A549 (cell line): ENCODE measurements at places on chromosomes 11 and 22.

DNA sequence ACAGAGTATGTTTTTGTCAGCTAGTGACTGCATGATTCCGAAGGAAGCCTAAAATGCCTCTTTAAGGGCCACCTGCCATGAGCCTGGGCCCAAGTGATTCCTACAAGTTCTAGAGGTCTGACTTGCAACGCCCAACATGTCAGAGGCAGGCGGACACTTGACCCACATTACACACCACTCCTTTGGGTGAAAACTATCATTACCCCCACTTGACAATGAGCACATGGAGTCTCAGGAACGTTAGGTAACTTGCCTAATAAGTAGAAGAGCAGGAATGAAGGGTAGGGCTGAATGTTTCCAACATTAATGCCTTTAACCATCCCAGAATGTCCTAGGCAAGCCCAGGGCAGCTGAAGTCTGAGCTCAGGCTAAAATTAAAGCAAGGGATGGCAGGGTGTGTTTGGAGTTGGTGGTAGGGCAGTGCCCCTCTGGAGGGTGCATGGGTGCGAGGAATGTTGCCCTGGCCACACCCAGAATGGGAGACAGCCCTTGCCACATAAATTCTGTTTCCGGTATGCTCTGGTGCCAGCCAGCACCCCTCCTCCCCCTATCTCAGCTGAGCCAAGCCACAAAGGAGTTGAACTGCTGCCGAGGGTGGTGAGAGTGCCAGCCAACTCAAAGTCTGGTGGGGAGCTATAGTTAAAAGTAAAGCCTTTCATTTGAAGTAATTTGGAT is 2.5 kb downstream of the PLAAT2 start:
- DNase-seq, result no peak

DNA sequence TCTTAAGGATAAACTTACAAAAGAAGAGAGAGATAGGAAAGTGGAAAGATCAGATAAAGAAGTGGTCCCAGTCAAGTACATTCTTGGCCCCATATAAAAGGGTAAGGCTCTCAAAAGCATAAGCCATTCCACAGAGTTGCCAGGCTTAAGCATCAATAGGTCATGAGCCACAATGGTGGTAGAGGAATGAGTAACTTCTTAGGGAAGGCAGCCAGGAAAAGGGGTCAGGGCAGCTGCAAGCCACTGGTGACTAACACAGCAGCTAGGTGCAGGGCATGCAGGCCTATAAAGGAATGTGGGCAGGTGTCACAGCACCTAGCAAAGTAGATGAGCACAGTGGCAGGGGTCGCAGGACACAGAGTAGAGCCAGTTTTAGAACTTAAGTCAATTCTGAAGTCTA is 302.6 kb upstream of the FAT3 start:
- DNase-seq, result no peak

DNA sequence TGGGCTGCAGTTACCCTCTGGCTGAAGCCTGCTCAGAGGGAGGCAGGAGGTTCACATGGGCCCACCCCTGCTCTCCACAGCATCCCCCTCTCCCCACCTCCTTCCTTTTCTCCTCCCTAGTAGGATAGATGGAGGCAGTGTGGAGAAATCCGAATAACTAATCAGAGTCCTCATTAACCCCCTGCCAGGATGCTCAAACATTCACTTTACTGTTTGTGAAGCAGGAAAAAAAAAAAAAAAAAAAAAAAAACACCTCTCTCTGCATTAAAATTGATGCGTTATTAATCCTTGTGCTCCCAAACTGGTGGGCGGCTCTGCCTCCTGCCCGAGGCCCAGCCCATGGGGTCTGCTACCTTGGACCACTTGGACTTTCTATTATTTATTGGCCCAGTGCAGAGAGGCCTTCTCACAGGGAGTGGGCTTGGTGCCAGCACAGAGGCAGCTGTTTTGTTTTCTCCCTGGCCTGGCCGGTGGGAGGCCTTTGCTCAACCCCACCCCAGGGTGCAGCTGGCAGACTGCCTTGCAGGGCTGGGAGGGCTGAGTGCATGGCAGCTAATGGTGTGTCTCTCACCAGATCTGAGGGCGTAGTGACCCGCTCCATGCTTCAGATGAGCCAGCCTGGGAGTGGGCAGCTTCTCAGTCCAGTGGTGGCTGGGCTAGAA is 150.7 kb downstream of the PKNOX2 start:
- DNase-seq, result no peak

DNA sequence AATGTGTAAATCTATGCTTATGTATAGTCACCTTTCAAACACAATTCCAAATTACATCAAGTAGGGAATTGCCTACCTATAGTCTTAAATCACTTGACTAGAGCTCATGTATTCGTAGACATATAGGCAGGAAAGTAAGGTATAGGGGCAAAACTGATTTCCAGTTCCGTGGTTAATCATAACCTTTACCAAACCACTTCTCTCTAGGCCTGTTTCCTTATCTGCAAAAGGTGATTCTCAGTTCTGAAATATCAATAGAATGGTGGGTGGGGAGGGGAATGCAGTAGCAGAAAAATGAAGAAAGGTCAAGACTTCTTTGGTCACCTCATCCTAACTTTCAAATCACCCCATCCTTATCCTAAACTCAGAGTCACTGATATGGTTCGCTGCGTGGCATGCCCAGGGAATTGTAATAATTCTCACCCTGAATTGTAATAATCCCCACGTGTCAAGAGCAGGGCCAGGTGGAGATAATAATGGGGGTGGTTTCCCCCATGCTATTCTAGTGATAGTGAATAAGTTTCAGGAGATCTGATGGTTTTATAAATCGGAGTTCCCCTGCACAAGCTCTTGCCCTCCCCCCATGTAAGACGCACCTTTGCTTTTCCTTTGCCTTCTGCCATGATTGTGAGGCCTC is 1.9 kb upstream of the ANO5 start:
- DNase-seq, result no peak

- no peak for DNase-seq
These were observed 107.2 kb upstream of the PLET1 start for GRCh38 chr11:112367895-112368294.

DNA sequence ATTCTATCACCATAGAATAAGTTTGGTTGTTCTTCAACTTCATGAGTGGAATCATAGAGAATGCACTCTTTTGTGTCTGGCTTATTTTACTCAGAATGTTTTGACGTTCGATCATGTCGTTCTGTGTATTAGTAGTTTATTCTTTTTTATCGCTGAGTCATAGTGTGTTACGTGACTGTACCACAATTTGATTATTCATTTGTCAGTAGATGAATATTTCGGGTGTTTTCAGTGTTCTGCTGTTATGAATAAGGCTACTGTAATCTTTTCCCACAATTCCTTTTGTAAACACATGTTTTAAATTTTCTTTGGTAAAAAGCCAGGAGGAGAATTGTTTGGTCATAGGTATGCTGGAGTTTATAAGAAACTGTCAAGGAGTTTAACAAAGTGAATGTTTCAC is 279.9 kb upstream of the B3GAT1 start:
- DNase-seq, result no peak

DNA sequence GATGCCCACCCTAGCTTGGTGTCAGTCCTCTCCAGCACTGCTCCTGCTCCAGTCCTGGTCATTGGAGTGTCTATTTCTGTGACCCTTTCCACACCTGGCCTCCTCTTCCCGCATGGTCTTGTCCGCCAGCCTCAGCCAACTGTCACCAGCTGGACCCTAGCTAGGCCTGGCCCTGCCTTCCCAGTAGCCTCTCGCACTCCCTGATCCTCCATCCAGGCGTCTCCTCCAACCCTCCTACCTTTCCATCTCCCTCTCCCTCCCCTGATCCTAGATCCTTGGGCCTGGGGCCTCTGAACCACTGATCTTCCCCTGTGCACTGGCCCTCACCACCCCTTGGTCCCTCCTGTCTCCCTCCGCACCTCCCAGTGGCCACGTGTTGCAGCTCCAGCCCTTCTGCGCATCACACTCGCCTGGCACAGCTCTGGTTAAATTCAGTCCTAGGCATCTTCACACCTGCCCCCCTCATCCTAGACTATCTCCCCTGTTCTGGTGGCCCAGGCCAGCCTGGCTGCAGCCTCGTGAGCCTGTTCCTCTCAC is 9.9 kb downstream of the SYNGR1 start:
- no peak for DNase-seq

GRCh38 chr22:40265783-40266182 is 80.5 kb upstream of the ADSL start:
- DNase-seq, result no peak

- DNase-seq, result no peak
These were observed 72.0 kb upstream of the API5 start for GRCh38 chr11:43239791-43240190.

GRCh38 chr11:5690216-5690615 is 626 bp downstream of the TRIM22 start:
- DNase-seq, result no peak

DNA sequence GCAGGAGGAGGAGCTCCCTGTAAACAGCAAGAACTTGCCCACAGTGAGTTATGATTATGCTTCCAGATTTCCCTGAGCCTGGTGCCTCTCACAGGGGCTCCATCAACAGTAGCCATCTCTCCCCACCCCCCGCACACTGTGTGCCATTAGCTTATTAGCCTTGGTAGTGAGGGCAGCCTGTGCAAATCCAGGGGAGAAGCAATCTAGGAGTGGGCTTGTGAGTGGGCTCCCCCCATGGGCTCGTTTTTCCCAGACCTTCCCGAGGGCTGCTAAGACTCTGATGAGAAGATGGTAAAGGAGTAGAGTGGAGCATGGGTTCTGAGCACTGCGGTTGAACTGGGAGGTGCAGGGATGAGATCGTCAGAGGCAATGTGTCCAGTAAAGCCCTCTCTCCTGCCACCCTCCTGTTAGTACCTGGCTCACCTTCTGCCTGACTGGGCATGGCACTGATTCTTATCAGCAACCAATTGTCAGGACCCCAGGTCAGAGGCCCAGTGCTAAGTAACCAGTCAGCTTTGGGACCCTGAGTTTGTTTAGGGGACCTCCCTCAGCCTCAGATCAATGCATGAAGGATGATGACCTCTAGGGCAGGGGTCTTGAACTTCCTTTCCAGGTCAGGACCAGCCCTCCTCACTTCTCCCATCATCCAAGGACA is 38.4 kb upstream of the TP53I11 start:
- DNase-seq, result no peak

DNA sequence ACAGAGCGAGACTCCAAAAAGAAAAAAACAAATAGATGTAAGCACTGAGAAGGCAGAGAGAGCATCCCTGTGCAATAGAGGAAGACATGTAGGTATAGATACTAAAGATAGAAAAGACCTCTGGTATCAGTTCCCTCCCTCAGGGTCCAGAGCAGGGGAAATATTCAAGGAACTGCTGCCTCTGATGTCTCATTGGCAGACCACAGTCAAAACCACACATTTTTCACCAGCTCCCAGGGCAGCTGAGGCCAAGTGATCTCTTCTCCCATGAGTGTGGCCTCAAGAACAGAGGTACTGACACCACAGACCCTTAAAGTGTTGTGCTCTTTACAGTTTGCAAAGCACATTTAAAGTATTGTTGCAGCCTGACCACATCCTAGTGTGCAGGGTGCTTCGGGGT is 288.5 kb downstream of the NTM start:
- DNase-seq, result no peak

- no peak for DNase-seq
These were observed 28.4 kb upstream of the CACNG2 start for GRCh38 chr22:36731916-36732315.

GRCh38 chr11:3605283-3605662 is 36.5 kb downstream of the ART5 start:
- DNase-seq, result no peak

DNA sequence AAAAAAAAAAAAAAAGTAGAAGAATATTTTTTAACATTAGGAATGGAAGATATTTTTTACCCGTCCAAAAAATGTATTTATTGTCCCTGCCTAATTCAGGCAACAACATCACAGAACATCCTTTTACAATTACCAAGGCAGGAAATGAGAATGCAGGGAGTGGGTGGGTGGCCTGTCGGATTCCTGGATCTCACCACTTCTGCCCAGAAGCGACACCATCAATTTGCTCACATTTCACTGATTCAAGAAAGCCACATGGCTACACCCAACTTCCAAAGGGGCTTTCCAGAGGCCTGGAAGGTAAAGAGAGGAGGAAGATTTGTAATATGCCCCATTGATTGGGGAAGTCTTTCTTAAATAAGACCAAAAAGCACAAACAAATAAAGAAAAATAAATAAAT is 93.8 kb upstream of the CLPB start:
- no peak for DNase-seq

DNA sequence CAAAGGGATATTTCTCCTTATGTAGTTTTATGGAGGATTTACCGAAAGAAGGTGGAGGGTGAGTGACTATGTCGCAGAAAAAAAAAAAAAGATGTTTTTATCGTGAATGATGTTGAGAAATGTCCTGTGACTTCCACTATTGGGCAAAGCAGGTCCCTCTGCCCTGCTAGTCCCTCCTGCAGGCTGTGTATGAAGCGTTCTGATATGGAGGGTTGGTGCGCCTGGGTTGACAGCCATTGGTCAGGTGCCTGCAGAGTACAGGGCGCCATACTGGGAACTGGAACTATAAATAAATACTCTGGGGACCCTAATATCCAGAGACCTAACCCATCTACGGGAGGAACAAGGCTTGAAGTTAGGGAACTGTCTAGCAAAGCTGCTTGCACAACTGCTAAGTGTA is 1.5 kb downstream of the IL17RA start:
- no peak for DNase-seq

DNA sequence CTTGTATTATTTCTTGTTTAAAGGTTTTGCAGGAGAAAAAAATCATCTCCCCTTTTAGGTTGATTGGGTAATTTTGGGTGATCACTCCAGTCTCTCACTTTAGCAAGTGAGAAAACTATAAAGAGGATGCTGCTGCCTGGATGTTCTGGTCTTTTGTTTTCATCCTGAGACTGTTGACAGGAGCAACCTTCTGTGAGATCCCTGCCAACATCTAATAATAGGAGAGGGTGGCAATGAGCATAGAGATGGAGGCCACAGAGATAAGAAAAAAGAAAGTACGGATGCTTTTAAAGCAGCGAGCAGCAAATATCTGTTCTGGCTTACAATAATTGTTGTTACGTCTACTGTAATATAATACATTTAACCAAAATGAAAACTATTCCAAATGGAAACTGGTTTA is 293.6 kb upstream of the MTNR1B start:
- no peak for DNase-seq

- peak; percentile 13 for DNase-seq
These were observed 44.2 kb downstream of the MRE11 start for GRCh38 chr11:94449437-94449836.

DNA sequence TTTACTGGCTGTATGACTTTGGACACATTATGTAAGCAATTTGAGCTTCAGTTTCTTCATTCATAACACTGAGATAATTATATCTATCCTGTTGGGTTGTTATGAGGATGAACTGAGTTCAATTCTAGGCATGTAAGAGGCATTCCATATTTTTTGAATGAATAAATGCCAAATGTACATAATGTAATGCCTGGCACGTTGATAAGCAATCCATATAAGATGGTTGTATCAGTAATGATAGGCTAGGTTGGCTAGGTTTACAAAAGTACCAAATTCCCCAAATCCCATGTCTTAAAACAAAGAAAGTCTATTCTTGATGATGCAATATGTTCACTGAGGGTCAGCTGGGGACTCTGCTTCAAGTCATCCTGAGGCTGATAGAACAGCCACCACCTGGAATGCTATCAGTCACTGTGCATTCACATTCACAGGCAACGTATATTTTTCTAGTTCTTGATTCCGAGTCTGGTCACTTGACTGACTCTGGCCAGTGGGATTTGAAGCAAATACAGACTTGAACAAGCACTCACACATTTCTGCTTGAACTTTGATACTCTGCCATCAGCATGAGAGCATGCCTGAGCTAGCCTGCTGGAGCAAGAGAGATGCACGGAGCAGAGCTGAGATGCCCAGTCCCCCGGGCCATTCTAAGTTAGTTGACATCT is 104.0 kb upstream of the TIMP3 start:
- DNase-seq, result no peak

- no peak for DNase-seq
These were observed 6.9 kb upstream of the ACR start for GRCh38 chr22:50730941-50731661.

- DNase-seq, result peak; percentile 66
These were observed 279.3 kb upstream of the SYN3 start for GRCh38 chr22:33337524-33337923.
